ENCODE measurements at places on chromosomes 1 and 21.

GRCh38 chr1:10610901-10611600 is 136.3 kb downstream of the PEX14 start:
- no peak for DNase-seq

DNA sequence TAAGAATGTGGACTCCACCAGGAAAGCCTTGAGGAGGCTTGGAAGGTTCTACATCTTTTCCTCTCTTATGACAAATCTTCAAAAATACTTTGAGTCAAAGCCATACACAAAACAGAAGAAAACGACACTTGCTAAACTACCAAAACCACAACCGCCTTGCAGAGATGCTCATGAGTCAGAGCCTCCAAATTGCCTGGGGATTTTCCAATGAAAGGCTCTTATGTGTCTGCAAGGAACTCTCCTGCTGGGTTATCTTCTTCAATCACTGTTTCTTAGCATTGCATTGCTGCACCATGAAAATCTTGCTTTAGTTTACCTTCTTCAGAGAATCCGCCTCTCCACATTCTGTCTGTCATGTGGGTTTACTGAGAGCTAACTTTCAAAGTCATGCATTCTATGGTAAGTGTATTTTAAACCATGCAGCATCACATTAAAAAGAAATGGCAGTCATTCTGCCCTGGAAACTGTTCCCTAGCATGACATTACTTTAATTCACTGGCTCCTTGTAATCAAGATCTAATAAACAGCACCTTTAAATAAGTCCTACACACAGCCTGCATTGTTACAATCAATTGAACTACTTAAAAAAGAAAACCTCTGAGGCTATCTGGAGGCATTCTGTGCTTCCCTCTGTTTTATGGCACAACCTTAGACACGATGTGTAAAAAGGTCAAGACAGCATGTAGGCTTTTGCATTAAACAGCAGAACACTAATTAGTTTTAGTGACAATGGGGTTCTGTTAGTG is 210.0 kb upstream of the FOXD3 start:
- DNase-seq: no peak

DNA sequence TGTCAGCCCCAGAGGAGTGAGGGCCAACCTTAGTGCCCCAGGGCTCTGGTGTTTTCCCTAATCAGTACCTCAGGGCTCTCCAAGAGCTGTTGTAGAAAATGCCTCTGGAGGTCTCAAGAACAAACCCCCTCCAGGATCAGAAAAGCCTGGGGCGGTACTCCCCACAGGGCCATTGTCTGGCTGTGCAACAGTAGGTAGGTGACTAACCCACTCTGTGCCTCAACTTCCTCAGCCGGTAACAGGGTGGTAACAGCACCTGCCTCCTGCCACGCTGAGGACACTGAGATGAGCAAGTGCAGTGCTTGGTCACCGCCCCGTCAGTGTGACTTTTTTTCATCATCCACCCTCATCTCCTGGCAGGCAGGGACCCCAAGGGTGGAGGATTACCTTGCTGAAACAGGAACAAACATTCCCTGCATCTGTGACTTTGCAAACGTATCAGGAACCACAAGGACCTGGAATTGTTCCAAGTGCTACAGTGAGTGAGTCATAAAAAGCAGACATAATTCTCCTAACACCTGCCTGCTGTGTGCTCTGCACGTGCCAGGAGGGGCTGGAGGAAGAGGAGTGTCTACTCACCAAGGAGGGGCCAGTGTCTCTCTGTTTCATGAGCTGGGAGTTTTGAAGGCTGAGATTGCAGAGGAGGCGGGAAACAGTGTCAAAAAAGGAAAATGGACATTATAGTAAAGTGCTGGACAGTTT is 440.8 kb downstream of the NPHP4 start:
- DNase-seq: no peak

- DNase-seq: no peak
These were observed 182.9 kb downstream of the AKT3 start for GRCh38 chr1:243667133-243667532.

DNA sequence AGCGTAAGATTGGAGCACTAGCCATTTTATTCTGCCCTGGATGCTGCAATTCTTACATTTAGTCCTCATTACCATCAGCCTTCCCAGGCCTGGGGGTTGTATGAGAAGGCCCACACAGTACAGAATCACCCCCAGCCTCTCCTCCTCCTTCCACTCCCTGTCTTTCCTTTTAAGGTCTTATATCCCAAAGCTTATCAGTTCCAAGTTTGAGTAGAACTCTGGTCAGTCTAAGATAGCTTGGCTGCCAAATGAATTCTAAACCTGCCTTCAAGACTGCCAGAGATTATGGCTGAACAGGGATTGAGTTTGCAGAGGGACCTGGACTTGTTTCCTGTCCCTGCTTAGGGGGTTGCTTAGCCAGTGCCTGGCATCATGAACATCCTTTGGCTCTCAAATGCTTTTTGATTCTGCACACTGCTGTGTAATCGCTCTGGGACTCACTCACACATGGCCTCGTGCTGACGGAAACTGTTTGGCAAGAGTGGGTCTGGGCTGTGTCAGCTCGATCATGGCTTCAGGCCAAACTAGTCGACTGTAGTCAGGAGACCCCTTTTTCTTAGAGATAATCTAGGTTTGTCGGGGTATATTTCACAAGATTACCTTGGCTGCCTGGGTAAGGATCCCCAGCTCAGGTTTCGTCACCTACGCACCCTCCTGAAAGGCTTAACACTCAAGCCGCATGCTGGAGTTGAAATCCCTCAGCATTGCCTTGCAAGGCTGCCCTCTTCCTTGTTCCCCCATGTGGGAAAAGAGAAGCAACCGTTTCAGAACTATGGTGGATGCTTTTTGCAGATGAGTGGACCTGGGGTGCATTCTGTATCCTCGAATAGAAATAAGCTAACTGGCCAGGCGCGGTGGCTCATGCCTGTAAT is 252.6 kb downstream of the NFIA start:
- DNase-seq: no peak

- no peak for DNase-seq
These were observed at the start of gene UBASH3A for GRCh38 chr21:42403611-42404231. Gene UBASH3A (plus strand): TSS chr21:42403902. CDS start chr21:42403946, 44 bp downstream.

DNA sequence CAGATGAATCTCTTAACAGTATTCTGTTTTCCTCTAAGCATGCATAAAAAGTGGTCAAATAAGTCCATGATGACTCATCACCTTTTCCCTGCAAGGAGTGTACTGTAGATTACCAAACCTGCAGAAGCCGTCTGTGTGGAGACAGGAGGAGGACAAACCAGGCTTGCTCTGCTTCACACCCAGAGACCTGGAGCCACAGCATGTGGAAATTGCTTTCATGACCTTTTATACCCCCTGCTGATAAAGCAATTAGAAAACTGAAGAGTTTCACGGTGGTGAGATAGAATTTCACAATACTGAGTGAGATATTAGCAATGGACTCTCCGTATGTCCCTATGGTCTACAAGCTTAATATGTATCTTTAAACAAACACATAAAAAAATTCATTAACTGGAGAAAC is 9.4 kb downstream of the CORT start:
- peak; percentile 41 for DNase-seq

DNA sequence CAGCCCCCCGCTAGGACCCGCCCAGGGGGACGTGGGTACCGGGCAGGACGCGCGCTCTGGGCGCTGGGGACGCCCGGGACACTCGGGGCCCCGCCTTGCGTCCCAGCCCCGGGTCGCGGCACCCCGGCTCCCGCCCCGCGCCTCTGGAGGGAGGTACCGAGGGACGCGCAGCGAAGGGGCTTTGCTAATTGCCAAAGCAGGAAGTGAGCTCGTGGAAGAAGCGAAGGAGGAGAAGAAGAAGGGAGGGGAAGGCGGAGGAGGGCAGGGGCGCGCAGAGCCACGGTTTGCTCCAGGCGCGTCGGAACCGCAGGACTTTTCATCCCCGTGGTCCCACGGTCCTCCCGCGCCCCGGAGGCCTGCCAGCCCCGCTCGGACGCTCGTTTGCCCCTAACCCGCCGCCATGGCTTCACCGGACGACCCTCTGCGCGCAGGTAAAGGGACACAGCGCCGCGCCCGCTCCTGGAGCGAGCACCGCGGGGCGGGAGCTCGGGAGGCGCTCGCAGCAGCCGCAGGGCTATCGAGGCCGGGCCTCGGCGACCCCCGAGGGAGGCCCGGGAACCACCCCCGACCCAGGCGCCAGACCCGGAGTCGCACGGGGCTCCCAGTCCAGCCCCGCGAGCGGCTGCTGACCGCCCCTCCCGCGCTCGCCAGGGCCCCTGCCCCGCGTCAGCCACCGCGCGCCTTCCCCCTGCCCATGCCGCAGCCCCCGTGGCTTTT is 1.3 kb downstream of the EDARADD start:
- no peak for DNase-seq

- peak; percentile 91 for DNase-seq
These were observed 2.8 kb upstream of the PHC2 start for GRCh38 chr1:33433509-33434362.

- no peak for DNase-seq
These were observed 35.1 kb upstream of the LBR start for GRCh38 chr1:225462714-225463574.

DNA sequence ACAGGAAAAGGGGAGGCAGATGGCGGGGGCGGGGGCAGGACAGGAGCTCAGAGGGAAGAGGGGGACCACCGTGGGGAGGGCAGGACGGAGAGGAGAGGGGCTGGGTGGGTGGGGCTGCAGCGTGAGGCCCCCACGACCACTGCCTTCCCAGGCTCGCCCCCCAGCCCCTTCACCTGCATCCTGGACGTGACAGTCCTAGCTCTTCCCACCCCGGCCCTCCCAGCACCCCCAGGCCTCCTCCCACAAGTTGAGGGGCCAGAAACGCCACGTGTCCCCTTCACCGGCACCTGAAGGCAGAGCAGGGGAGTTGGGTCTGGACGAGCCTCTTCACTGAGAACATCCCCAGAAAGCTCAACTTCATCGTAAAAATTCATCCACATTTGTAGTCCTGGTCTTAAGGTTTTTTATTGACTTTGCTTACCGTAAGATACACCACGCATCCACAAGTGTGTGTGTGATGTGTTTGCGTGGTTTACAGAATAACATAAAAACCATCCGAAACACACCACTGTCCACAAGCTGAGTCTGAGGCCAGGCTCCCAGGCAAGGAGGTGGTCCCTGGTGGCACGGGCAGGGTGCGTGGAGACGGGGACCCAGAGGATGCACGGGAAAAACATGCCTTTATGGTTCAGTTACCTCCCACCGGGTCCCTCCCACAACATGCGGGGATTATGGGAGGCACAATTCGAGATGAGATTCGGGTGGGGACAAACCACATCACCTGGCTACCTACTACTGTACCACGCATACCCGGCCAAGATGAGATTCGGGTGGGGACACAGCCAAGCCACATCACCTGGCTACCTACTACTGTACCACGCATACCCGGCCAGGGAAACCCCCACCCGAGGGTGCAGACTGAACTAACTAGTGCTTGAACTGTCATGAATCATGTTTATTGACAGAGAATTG is 13.9 kb upstream of the COL18A1 start:
- no peak for DNase-seq

DNA sequence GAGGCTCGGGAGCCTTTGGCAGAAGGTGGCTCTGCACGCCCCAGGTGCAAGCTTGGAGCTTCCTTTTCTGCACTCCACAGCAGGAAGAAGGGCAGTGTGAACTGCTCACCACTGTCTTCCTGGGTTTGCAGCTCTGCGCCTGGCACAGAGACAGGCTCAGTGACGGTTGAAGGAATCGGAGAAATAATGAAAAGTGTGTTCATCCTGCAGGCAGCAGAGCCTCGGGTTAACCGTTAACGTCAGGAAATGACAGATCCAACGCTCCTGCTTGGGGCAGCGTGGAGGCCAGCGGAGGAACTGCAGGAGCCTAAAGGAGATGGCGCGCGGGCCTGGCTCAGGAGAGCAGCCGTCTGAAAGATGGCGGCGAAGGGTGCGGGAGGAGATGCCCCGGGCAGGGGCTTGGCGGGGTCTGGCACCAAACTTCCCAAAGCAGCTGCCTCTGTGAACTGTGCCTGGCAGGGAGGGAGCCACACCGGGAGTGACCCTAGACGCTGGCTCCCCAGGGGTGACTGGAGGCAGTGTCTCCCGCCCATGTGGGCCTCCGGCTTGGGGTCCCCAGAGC is 10.9 kb upstream of the SAMD11 start:
- no peak for DNase-seq

- no peak for DNase-seq
These were observed 121.5 kb downstream of the SIM2 start for GRCh38 chr21:36820176-36821031.

GRCh38 chr1:191675856-191676783 is 482.1 kb upstream of the RGS18 start:
- no peak for DNase-seq

DNA sequence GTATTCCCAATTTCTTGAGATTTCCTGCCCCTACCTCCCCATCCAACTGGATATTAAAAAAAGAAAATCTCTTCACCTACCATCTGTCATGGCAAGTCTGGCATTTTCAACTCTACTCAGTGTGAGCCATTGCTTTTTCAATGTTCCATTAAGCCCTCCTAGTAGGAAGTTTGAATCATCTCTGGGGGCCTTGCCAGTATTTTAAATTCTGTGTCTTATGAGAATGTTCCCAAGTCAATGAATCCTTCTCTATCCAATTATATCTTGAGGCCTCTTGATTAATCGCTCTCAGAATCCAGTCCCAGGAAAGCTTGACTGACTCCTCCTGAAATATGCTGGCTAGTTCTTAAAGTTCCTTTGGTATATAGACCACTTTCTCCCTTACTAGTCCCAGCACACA is 91.5 kb downstream of the NGF start:
- DNase-seq: no peak

GRCh38 chr21:34962586-34963222 is 86.4 kb downstream of the RUNX1 start:
- DNase-seq: no peak

DNA sequence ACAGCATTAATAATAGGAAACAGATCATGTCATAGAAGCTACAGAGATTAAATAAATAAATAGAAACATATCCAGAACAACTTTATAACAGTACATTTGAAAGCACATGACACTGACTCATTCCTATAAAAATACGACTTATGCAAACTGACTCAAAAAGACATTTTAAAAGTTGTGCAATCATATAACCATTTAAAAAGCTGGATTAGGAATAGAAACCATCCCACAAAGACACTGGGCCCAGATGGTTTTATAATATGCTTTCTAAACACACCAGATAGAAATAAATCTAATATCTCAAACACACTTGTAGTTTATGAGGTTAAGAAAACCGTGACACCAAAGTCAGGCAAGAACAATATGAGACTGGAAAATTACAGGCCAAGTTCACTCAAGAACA is 47.6 kb downstream of the MATN1 start:
- no peak for DNase-seq

DNA sequence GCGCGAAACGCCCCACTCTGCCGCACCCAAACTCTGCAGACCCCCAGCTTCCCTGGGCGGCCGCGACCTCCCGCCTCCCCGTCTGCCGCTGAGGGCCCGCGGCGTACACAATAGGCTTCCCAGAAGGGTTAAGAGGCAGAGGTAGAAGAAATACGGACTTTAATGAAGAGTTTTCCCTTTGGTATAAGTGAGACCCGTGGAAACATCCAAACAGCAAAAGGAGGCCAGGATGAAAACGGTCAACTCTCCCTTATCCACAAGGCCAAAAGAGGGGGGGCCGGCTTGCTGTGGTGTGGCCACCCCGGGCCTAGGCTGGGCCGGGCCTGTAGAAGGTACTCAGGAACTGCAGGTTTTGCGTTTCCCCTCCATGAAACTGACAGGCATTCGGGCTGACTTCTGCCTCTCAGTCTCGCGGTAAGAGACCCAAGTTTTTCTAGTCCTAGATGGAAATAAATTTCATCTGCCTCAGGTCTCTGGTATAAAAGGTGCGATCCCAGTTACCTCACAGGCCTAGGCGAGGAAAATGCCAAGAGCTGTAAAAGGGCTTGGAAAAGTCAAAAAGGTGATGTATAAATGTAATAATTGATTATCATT is 671 bp upstream of the PYGO2 start:
- DNase-seq: no peak

Measured in AG04450 (cell line).